ENCODE measurements at places on chromosomes 12 and 14. TPM values are rescaled to one million over a fixed set of nuclear protein-coding genes. Genes with fewer than 3 reads are reported as not detected.

Gene CYP46A1
- total RNA-seq, result 3.1 TPM

Gene CD4
- 3.7 TPM for total RNA-seq

Gene EPYC
- not detected for total RNA-seq

Gene KRT83
- not detected for total RNA-seq

Gene TGM1
- 29.0 TPM for total RNA-seq

Gene VDR
- total RNA-seq, result 1.2 TPM

Gene SDR9C7
- 0.51 TPM for total RNA-seq

Gene SLC7A8
- 5.6 TPM for total RNA-seq

Gene EIF2S3B
- 1.2 TPM for total RNA-seq

Gene FKBP3
- 62.4 TPM for total RNA-seq

Gene BIN2
- 3.8 TPM for total RNA-seq

Gene LRRC43
- 0.51 TPM for total RNA-seq

Gene TMEM30B
- total RNA-seq, result 7.9 TPM

Gene RDH5
- total RNA-seq, result 18.8 TPM

Gene TAS2R46
- total RNA-seq, result 8.4 TPM

Gene METTL1
- total RNA-seq, result 6.9 TPM

Gene DCN
- 470 TPM for total RNA-seq

Gene ASCL1
- not detected for total RNA-seq

Measured in tongue (tissue), 3 donors.